ENCODE measurements at places on chromosomes 12 and 14.

DNA sequence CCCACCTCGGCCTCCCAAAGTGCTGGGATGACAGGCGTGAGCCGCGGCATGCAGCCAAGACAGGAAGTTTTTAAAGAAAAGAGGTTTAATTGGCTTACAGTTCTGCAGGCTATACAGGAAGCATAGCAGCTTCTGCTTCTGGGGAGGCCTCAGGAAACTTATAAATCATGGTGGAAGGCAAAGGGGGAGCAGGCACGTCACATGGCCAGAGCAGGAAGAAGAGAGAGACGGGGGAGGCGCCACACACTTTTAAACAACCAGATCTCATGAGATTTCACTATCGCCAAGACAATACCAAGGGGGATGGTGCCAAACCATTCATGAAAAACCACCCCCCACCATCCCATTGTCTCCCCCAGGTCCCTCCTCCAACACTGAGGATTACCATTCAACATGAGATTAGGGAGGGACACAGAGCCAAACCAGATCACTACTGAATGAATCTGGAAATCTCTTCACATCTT lies 14.1 kb downstream of the CCDC63 start:
- no peak for DNase-seq

DNA sequence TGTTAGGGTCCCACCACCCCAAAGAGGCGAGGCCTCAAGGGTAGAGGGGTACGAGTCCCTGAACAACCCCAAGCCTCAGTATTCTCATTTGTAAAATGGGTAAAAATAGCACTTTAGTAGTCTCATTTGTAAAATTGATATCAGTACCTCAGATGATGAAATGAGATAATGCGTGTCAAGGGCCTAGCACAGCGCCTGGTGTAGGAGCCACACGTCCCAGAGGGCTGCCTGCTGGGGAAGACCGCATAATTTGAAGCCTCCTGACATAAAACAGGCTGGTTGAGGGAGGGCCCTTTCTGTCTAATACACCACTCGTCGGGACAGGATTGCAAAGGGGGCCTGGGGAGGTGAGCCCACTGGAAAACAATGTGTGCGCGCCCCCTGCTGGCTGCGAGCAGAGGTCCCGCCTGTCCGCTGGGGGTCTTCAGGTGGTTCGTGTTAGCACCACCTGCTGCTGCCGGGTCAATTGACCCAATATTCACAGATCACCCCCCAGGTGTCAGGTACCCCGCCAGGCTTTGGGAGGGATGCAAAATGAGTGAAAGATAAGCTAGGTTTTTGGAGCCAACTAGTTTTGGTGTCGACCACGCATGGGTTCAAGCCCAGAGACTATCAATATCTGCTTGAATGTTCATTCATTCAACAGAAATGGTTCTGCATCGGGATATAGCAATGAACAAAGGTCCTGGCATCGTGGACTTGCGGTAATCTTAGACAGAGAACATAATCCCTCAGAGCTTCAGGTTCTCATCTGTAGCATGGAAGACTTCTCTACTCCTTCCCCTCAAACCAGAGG lies 24.7 kb upstream of the IRF2BPL start:
- DNase-seq: no peak

- DNase-seq: peak; percentile 84
These were observed 18.8 kb upstream of the GAS2L3 start for GRCh38 chr12:100554608-100555077.

DNA sequence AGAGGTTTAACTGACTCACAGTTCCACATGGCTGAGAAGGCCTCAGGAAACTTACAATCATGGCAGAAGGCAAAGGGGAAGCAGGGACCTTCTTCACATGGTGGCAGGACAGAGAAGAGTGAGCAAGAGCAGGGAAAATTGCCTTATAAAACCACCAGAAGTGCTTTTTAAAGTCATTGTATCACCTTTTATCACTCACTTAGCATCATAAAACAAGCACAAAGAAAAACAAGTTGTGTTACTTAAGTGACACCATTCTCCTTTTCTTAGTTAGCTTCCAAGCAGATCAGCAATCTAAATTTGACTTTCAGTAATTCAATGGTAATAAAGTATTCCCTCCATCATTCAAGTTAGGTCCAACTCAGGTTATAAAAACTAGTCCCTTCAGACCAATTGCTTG lies 28.5 kb downstream of the OSBPL8 start:
- no peak for DNase-seq

DNA sequence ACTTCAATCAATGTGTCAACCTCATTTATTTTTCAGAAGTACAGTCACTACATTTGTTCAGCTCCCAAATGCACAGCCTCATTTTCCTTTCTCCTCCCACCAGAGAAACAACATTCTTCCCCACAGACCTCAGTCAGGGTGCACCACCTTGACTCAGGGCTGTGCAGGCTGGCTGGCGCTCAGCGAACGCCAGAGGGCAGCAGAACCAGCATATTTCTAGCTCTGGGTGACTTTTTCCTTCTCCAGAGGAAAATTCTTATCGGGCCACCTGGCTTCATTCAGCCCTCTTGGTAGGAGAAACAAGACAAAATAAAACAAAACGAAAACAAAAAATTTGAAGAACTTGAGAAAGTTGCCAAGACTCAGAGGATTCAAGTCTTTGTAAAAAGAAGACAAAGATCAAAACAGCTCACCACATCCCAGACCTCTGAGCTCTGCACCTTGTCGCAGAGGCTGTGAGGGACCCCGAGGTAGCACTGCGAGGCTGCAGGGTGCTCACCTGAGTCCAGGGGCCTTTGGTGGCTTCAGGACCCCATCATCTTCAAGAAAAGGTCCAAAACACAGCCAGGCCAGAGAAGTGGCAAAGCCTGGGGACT lies 33.7 kb downstream of the PAH start:
- peak; percentile 46 for DNase-seq

DNA sequence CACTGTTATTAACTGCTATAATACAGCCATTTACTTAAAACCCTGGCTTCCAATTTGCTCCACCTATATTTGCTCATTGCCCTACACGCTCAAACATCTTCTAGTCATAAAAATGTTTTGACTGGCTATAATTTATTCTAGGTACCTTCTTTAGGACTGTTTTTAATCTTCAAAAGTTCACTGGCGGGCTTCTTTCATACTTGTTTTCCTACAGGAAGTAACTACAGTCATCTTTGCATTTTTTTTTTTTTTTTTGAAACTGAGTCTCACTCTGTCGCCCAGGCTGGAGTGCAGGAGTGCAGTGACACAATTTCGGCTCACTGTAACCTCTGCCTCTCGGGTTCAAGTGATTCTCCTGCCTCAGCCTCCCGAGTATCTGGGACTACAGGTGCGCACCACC lies 32.5 kb downstream of the MPHOSPH9 start:
- no peak for DNase-seq

- no peak for DNase-seq
These were observed 18.3 kb downstream of the NOC4L start for GRCh38 chr12:132162508-132163031.

DNA sequence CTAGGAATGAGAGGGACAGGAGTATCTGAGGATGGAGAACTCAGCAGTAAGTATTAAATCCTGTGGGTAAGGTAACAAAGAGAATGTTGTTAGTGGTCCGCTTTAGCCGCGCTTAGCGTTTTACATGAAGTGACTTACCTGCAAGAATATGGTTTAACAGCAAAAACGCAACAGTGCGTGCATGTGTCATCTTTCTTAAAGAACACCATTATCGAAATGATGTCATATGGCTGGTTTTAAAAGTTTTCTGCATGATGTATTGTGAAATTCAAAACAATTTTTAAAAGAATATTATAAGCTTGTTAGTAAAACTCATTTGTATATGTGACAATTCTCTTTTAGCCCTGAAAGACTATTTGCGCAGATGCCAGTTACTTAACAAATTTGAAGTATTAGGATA lies 1.7 kb downstream of the LEMD3 start:
- DNase-seq: no peak

- DNase-seq: no peak
These were observed 116.5 kb downstream of the GPHN start for GRCh38 chr14:66624336-66624937.

GRCh38 chr12:18151036-18151435 lies 61.0 kb upstream of the RERGL start:
- no peak for DNase-seq

DNA sequence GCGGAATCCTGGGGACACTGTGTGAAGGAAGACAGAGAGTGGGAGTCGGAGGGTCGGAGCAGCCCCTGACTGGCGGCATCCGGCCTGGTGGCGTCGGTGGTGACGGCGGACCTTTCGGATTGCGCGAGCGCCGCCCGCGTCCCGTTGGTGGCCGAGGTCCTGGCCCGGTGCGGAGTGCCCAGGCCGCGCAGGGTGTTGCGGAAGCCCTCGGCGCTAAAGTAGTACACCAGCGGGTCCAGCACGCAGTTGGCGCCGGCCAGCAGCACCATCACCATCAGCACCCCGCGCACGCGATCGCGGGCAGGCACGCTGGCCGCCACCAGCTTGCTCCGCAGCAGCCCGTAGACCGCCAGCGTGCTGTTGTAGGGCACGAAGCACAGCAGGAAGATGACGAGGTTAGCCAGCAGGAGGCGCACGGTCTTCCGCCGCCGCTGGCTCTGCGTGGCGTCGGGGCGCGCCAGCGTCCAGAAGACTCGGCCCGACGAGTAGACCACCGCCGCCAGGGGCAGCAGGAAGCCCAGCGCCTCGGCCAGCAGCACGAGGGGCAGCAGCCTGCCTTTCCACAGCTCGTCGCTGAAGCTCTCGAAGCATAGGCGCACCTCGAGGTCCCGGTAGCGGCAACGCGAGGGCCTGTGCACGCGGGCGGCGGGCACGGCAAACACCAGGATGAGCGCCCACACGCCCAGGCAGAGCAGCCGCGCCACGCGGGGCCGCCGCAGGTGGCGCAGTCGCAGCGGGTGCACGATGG lies 13.1 kb upstream of the CHD4 start:
- no peak for DNase-seq

- no peak for DNase-seq
These were observed 219.1 kb downstream of the SLC41A2 start for GRCh38 chr12:104738776-104739642.

- no peak for DNase-seq
These were observed 10.7 kb downstream of the IFT81 start for GRCh38 chr12:110134691-110135411.

DNA sequence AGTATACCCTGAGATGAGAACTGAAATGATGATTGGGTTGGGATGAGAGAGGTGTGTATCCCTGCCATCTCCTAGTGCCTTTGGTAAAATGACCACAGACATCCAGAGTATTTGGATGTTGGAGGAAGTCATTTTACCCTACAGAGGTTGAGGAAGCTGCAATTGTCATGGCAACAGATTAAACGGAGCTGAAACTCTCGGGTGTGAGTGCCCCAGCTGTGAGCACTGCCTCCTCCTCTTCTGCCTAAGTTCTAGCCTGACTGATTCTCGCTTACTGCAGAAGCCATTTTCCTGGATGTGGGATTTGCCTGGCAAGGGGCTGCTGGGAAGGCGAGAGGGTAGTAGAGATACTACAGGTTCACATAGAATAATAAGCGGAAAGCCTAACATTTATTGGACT lies 10.3 kb upstream of the PPP4R4 start:
- no peak for DNase-seq

DNA sequence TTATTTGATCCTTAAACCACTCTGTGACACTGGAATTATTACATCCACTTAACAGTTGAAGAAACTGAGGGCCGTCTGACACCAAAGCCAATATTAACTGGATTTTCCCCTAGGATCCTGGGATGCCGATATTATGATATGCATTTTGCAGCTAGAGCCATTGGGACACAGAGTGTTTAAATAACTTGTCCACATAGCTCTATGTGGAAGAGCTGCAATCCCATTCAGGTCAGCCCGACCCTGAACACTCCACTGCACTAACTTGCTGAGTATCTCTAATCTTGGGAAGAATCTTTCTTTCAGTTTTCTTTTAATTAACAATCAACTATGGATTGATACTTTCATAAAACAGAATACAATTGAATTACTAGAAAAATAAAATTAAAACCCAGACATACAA lies 37.9 kb downstream of the RMST start:
- no peak for DNase-seq
